ENCODE measurements at places on chromosomes 3 and 15.

- no peak for DNase-seq
Observed at GRCh38 chr3:118501152-118501551, 533.5 kb downstream of the IGSF11 start.

- DNase-seq: no peak
Observed at GRCh38 chr3:108127301-108127988, 36.6 kb upstream of the CD47 start.

GRCh38 chr3:77247817-77248216, 207.9 kb downstream of the ROBO2 start:
- DNase-seq: no peak

GRCh38 chr3:156483002-156483401, 71.9 kb downstream of the SSR3 start:
- no peak for DNase-seq

DNA sequence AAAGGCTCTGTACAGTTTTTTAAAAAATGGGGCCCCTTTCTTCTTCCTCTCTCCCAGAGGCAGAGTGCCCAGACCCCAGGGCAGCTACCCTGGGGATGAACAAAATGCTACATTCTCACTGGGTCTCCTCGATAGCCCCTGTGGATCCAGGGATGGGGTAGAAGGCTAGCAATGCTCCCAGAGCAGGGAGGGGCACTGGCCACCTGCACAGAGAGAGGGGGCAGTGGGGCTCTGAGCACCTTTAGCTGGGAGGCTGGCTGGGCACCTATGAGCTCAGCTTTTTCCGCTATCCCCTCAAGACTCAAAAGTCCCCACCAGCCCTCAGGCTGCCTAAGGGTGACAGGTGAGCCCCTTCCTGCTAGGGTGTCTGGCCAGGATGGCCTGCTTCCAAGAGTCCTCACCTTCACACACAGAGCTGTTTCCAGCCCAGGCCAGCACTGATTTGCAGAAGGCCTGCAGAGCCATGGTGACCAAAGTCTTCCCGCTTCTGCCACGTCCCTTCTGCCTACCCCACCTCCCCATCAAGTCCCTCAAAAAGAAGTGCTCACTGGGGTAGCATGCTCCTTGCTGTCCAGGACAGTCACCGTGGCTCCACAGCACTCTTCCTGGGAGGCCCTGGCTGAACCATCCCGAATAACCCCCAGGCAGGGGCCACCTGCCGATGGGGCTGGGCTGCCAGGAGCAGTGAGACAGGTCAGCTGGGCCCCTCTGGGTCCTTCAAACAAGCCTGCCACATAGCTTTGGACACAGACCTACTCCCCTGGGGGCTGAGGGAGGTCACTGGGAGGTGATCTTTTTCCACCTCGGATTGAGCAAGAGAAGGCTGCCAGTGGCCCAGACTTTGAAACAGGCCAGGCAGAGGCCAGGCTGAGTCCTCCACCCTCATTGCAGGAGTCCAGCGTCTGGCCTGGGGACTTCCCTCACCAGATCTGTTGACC, 20.4 kb downstream of the BMF start:
- no peak for DNase-seq

DNA sequence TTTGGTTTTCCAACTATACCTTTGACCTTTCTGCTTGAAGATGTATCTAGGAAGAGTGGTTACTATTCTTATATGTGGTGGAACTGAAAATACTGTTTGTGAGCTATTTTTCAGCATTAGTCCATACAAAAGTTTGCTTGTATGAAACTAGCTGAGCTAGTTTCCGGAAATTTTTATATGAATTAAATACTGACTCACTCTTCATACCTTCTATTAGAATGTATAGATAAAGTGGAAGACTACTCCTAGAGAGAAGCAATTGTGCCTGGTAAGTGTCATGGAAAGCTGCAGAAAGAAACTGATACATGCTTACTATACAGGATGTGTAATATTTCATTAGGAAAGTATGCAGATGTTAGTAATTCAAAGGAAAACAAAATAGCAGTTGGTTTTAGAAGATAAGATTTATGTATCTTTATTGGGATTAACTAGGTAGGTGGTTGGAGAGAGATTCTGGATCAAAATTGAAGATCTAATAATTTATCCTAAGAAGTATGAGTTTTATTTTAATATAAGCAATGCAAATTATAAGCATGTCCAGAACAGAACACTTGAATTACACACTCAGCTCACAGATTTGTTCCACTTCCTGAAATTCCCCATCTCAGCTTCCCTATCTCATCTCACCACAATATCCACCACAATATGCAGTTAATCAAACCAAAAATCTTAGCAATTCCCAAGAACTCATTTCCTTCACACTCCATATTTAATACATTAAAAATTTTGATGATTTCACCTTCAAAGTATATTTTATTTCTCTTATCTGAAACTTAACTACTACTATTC, 82.8 kb downstream of the BCHE start:
- DNase-seq: no peak

DNA sequence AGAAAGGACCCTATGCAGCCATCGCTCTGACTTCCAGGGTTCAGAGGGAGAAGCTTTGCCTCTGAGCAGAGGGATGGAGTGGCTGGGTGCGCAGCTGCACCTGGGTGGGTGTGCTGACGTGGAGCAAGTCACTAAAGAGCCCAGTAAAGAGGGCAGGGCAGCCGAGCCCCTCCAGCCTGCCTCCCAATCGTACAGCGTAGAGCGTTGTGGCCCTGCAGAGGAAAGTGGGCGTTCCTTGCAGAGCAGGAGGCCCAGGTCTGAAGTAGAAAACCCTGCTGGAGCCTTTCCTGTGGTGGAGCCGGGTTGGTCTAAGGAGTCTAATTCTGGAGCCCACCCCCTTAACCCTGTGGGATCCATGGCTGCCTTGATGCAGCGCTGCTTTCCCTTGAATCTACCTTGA, 61.0 kb downstream of the ABTB1 start:
- DNase-seq: no peak

DNA sequence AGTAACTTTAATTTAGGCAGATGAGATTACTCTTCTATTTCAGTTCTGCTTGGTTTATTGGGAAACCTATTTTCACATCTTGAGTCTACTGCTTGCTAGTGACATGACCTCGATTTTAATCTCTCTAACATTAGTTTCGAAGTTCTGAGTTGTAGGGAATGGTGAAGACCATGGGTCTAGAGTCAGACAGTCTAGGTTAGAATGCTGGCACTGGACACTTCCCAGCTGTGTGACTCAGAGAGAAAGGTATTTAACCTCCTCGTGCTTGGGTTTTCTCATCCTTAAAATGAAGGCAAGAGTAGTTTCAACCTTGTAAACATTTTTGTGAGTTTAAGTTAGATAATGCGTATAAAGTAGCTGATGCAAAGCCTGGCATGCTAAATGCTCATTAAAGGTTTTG, 422.1 kb downstream of the GRM7 start:
- DNase-seq: no peak

DNA sequence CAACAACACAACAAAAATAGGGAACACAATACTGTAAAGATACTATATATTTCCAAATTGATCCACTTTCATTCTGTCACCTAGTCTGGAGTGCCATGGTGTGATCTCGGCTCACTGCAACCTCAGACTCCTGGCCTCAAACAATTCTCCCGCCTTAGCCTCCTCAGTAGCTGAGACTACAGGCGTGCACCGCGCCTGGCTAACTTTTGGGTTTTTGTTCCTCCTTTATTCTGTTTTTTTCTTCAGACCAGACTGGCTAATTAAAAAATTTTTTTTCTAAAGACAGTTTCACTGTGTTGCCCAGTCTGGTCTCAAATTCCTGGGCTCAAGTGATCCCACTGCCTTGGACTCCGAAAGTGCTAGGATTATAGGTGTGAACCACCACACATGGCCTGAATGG, 5.3 kb downstream of the BCL2L10 start:
- no peak for DNase-seq

GRCh38 chr3:78275420-78275852, 1235.5 kb downstream of the ROBO2 start:
- no peak for DNase-seq

DNA sequence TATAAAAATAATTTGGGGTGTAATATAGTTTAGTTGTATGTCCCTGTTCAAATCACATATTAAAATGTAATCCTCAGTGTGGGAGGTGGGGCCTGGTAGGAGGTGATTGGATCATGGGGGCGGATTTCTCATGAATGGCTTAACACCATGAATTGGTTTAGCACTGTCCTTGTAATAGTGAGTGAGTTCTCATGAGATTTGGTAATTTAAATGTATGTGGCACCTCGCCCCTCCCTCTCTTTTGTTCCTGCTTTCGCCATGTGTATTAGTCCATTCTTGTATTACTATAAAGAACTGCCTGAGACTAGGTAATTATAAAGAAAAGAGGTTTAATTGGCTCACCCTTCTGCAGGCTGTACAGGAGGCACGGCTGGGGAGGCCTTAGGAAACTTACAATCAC, 83.9 kb downstream of the ANXA2 start:
- no peak for DNase-seq

- DNase-seq: no peak
Observed at GRCh38 chr3:73234354-73235014, 173.0 kb downstream of the EBLN2 start.

DNA sequence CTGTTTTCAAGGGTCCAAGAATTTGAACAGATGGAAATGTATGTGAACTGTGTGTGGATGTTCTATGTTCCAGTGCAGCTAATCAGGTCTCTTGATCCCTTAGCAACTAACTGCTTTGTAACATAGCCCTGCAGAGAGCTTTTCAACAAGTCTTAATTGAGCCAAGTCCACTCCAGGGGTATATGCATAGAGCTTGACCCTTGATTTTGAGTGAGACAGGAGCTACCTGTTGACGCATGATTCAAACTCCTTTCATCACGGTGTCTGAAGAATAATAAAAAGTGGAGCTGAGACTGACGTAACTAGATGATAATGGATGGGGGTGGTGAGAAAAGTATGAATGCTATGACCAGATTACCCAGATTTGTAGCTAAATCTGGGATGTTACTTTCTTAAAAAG, 93.3 kb upstream of the CCDC54 start:
- no peak for DNase-seq

DNA sequence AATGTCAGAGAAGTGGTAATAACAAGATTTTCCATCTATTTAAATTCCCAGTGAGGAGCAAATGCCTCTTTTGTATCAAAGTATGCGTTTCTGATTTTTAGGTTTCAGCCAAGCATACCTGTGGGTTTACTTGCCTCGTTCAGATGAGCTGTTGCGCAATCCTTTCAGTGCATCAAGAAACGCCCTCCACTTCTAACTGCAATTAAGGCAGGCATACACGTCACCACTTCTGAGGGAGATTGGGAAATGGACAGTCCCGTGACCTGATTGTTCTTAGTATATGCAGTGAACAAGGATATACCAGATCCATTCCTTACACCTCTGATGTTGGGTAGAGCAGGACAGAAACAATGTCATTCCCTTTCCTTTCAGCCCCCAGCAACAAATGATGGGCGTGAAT, 219.0 kb downstream of the ITPR1 start:
- DNase-seq: peak; percentile 42

DNA sequence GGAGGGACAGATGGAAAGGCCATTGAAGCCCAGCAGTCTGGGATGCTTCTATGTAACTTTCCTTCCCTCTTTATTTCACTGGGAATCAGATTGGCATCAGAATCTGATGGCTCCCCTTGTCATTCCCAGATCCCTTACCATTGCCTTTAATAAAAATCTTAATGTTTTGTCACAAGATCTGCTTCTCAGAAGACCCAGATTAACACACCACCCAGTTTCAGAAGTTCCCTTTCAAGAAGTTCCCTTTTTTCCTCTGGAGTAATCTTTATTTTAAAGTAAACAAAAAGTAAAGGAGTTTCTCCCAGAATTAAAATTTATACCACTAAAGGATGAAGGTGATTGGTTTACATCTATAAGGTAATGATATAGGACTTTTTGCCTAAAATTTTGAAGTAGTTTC, 76.4 kb downstream of the UBR1 start:
- no peak for DNase-seq

- DNase-seq: no peak
Observed at GRCh38 chr15:78540871-78541743, 863 bp downstream of the PSMA4 start.

DNA sequence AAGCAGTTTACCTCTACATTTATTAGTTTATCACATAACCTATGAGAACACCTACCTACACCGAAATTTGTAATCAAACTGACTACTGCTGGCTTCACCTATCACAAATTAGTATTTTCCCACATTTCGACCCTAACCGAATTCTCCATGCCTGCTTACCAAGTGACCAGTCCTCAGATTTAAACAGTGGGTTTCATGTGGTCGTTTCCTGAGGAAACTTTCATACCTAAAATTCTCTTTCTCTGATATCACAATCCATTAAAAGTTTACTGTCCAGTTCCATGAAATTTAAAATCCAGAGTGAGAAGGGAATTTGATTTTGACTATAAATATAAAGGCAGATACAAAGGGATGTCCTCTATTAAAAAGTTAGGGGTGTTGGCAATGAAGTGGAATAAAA, 1.9 kb downstream of the PLOD2 start:
- DNase-seq: no peak

GRCh38 chr15:65085990-65086679, 9.6 kb downstream of the KBTBD13 start:
- no peak for DNase-seq

All from fibroblast of skin of left quadriceps (primary cell).